ENCODE measurements at places on chromosomes 7 and 10.

- DNase-seq: peak; percentile 72
These were observed 419.8 kb downstream of the GRID1 start for GRCh38 chr10:85946713-85947326.

DNA sequence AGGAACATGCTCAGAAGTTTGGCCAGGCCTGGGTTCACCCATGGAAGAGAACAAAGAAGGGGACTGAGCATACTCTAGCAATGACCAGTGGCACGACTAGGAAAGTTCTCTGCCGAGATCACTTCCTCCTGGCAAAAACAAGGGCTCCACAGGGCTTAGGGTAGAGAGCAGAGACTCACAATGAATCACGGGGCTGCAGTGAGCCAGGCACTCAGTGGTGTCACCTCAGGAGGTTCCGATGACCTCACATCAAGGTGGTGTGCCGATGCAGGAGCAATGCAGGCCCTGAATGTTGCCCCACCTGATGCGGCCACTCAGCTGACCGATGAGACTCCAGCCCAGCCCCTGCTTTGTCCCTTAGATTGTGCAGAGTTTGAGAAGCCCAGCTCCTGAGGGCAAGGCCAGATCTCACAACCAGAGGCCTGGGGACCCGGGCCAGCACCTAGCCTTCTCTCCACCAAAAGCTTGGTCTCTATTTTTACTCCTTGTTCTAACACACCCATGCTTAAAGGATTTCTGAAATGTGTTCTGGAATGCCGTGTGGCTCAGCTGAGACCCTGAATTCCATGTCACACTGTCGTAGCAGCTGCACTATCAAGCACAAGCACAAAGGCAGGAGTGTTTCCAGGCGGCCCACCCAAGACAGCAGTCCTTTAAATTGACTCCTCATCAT, 60.9 kb downstream of the COBL start:
- no peak for DNase-seq

GRCh38 chr10:112631501-112632400, 184.7 kb downstream of the VTI1A start:
- DNase-seq: no peak

DNA sequence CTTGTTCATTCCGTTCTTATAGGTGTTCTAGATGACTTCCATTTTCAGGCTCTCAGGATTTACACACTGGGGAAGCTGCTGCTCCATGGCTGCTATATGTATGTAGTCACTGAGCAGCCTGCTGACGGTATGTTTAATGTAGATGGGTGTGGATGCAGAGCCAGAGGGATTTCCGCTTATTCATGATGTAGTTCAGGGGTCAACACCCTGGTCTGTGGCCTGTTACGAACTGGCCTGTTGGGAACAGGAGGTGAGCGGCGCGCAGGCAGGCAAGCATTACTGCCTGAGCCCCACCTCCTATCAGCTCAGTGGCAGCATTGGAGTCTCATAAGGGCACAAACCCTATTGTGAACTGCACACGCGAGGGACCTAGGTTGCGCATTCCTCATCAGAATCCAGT, 33.9 kb downstream of the DNAJB6 start:
- DNase-seq: no peak

DNA sequence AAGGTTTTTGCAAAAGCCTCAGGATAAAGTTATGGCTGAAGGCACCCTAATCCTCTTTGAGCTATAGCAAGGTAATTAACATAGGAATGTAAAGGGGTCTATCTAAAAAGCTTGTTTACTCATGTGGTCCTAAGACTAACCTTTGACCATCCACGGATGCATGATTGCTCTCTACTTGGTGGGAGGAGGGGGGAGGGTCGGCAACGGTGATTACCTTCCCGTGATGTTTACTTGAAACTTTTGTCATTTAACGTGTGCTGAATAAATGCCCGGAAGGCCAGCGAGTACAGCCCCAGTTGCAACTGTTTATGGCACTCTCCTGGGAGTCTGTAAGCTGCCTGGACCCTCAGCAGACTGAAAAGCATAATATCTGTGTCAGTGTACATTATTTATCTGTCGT, 78.9 kb upstream of the GPR22 start:
- no peak for DNase-seq

DNA sequence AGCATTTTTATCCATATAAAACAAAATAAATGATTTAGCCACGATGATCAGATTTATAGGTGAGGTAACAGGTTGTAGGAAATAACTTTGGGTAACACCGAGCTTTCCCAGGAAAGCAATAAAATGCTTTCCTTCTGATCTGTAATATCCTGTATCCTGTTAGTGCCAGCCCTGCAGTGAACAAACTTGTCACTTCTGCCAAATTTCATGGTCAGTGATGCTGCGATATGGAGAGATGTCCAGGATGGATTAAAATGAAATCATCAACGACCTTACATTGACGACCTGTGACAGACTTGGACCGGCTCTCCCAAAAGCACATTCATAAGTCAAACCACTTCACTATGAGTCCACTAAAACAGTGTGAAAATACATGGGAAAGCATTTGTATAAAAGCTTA, 608.0 kb upstream of the NRP1 start:
- no peak for DNase-seq

DNA sequence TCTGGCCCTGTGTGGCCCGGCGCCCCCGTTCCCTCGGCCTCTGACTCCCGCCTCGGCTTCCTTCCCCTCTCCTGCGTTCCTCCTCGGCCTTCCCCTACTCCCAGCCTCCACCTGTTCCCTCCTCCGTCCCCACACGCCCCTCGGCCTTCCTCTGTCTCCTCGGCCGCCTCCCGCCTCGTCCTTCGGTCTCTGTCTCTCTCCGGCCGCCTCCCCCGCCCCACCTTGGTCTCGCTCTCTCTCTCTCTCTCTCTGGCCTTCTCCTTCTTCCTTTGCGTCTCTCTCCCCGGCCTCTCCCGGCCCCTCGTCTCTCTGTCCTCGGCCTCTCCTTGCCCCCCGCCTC, 588 bp downstream of the GET4 start:
- DNase-seq: no peak

DNA sequence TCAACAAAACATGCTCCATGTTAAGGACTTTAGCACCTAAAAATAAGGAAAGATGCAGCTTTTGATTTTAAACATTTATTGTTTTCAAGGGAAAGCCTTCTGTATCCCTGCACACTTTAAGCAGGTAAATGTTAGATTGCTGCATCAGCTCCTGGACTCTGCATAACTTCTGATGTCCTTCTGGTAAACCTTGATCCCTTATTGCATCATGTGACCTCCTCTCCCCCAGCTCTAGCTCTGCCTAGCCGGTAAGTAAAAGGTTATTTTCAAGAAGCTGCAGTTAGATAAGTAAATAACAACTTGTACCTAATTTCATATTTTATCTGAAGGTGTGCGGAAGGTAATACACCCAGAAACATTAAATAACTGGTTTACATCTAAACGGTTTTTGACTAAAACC, 37.5 kb downstream of the PDK4 start:
- no peak for DNase-seq

GRCh38 chr7:123003539-123004126, 8.1 kb upstream of the TAS2R16 start:
- DNase-seq: no peak

DNA sequence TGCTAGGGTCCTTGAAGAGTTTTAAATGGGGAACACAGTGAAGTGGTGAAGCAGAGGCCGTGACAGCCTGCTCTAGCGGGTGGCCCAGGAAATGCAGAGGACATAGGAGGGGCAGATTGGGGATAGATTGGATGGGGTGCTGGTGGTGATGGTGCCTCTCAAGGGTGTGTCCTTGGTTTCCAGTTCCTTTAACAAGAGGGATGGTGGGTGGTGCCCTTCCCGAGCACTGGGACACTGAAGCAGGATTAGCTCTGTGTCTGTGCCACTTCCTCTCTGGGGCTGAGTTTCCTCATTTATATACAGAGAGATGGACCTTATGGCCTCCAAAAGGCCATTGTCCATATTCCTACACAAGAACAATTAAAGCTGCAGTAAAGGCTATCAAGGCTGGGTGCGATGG, 285.5 kb downstream of the TCF7L2 start:
- DNase-seq: no peak

GRCh38 chr10:118692872-118693271, 61.9 kb downstream of the CACUL1 start:
- no peak for DNase-seq
